ENCODE measurements at places on chromosomes 4 and X. TPM values are rescaled to one million over a fixed set of nuclear protein-coding genes. Genes with fewer than 3 reads are reported as not detected.

GAGE12E gene
- total RNA-seq, result not detected

PAGE2 gene
- total RNA-seq, result not detected

PPP4R3C gene
- not detected for total RNA-seq

AKAP17A gene
- total RNA-seq, result 54.4 TPM

NSUN7 gene
- 8.9 TPM for total RNA-seq

GASK1B gene
- total RNA-seq, result 2.6 TPM

MAGEA8 gene
- not detected for total RNA-seq

SHISA3 gene
- 0.96 TPM for total RNA-seq

All from kidney epithelial cell (primary cell).